ENCODE measurements at places on chromosomes 16 and 17.

DNA sequence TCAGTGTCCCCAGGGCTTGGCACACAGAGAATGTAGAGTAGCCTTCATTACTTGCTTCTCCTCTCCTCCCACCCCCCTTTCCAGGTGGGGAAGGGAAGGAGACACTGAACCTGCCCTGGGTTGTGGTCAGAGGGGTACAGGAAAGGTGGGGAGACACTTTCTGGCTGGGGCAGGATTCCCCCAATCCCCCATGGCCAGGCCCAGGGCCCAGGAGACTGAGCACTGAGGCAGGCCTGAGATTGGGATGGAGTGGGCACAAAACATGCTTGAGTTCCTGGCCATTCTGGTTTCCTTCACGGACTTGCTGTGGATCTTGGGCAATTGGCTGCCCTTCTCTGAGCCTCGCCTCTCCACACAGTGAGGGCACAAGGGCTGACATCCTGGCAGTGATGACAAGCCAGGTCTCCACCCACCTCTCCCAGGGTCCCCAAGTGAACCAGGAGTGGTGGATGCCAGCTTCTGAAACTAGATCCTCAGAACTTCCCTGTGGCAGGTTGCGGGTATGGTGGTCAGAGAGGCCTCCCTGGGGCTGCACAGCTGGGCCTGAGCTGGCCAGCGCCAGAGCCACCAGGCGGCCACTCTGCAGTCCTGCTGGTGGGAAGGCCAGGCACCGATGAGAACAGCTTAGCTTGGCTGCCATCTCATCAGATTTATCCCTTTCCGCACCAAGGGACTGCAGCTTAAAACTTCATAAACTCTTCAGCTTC is 9.3 kb downstream of the ZNF629 start:
- no peak for DNase-seq

DNA sequence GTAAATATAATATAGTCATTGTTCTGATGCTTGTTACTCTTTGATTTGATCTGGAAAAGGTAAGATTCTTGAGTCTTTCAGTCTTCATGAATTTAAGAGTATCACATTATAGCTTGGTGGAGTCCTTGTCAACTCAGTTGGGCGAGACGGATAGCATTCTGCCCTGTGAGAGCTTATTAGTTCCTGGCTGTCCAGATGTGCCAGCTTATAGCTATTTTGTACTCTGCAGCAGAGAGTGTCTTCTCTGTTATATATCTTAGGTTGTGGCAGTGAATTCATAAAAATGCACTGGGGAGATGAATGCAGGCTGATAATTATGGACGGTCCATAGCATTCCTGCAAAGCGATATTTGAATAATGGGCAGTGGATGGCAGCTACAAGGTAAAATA is 51.0 kb upstream of the CRISPLD2 start:
- no peak for DNase-seq

DNA sequence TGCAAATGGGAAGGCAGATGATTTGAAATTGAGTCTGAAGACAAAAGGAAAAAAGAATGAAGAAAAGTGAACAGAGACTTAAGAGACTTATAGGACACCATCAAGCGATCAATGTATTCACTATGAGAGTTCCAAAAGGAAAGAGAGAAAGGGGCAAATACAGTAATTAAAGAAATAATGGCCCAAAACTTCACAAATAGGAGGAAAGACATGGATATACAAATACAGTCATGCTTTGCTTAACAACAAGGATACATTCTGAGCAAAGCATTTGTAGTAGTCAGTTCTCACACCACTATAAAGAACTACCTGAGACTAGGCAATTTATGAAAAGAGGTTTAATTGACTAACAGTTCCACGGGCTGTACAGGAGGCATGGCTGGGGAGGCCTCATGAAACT is 152.5 kb downstream of the MRTFB start:
- no peak for DNase-seq

DNA sequence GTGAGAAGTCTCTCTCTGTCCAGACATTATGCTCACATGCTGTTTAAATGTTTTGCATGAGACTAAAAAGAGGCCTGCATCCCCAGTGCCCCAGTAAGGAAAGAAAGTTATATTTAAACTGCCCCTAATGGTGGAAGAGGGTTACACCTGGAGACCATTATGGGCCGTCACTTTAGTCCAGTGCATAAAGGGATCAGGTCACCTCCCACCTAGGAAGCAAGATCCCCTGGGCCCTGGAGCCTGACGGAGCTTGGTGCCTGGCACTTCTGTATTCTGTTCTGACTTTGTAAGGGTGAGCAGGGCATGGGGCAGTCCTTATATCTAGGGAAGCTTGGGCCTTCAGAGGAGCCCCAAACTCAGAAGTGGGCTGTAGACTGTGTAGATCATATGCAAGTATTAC is 67.9 kb downstream of the CPPED1 start:
- no peak for DNase-seq

- no peak for DNase-seq
Observed at GRCh38 chr16:30115238-30115637, 1.9 kb upstream of the GDPD3 start.

DNA sequence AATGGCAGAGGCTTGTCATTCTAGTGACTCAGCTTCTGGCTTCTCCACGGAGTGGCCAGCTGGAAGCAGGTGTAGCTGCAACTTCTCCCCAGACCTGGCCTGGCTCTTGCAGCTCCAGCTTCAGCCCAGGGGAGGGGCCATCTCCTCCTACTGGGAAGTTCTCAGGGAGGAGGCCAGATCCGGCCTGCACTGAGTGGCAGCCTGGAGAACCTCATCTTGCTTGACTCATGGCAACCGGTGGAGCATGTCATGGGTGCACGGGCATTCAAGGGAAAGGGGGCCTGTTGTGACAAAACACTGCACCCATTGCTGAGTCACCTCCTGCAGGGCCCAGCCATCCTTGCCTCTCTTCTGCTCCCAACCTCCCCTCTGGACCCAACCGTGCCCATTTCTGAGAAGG is 273.9 kb upstream of the MAF start:
- DNase-seq = no peak

- DNase-seq = no peak
Observed at GRCh38 chr17:68714676-68715075, 113.5 kb upstream of the FAM20A start.

GRCh38 chr17:45325810-45326209 is 9.0 kb upstream of the MAP3K14 start:
- DNase-seq = no peak

DNA sequence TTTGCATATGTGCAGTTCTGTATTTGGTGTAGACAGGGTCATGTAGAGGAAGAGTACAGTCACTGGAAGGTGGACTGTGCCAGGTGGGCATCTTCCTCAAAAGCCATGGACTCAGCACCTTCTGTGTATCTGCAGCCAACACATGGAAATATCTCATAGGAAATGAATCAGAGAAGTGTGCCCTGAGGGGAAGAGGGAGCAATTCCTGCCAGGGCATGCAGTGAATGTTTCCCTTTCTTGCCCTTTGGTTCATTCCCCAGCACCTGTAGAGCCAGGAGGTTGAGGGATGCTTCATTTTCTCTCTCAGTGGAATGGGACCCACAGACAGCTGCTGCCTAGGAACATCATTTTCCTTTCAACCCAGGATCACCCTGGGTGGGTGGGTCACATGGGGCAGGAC is 146.1 kb upstream of the HSBP1 start:
- no peak for DNase-seq

GRCh38 chr17:66963909-66964771 is at the start of gene CACNG4:
Gene CACNG4 (plus strand): TSS chr17:66964707. CDS start chr17:66964912, 205 bp downstream.
- no peak for DNase-seq

DNA sequence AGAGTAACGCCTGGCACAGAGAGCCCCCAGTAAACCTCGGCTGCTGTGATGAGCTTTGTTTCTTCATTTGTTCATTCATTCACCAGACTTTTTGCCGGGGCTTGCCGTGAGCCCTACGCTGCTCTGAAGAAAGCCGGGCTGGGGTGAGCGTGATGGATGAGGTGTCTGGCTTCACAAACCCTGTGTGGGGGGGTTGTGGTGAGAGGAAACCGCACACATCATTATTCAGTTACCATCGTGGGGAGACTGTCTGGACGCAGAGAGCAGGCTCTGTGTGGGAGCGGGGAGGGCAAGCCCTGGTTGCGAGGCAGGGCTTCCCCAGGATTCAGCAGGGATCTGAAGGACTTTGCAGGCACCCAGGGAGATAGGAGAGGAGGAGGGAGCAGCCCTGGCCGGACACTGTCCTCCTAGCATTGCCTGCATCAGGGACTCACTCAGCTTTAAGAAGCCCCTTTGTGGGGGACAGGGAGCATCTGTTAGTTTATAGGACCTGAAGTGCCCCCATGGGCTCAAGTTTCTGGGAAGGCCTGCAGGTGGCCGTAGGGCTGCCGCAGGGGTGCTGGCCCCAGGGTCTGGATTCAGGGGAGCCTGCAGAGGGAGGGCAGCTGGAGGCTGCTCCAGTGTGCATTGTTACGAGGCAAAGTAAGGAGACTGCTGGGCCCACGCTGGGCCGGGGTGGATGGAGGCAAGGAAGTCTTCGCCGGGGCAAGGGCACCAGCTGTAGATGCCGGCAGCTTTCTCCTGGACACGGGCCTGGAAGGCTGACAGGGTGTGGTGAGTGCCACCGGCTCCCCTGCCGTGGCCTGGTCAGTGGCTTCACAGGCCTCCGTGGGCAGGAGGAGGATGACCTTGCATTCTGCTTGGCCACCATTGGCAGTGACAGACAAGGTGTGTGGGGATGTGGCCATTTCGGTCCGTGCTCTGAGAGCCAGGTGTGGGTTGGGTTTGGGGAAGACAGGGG is 334.5 kb downstream of the SEC14L1 start:
- no peak for DNase-seq

DNA sequence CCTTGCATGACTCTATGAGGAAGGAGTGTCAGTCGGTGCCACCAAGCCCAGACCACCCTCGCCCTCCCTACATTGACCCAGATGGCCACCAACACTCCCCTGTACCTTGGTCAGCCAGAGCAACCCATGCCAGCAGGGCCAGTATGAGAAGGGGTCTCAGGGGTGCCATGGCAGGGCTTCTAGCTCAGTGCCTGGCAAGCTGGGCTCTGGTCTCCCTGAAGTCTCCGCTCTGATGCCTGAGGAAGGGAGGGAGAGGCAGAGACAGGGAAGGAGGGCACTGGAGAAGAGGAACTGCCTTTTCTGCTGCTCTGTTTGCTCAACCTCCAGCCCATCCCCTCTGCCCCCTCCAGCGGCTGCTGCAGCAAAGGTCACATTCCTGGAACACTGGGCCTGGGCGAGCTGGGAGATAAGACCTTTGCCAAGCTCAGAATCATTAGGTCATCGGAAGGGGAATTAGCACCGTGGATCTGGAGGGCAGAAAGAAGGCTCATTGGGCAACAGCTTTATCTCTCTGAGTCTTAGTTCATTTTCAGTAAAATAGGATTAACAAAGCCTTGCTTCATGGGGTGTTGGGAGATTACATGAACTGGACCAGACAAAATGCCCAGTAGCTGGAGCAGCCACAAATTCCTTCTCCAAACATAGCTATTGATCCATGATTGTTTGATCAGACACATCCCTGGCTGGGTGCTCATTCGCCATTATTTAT is at the start of gene VTN:
TSS of gene VTN (minus strand) at position 273 of the 709 bp plus-strand sequence. CDS start at position 169, 104 bp downstream.
- no peak for DNase-seq

DNA sequence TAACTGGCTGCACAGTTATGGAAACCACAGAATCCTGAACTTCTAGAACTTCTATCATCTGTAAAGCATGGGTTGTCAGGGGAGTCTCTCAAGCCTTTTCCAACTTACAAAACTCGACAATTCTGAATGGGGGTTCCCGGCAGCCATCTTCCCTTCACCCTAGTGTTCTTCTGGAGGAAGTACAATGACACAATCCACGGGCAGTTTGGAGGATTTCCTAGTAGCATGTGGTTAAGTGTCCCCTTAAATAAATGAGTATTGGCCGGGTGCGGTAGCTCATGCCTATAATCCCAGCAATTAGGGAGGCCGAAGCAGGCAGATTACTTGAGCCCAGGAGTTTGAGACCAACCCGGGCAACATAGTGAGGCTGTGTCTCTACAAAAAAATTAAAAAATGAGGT is 2.1 kb downstream of the SLC16A6 start:
- no peak for DNase-seq
